Activated naive CD4-positive, alpha-beta T cell treated with Interleukin-2 at 50 U/mL for 16 hours (primary cell): ENCODE measurements at places on chromosomes 3 and 15.
A peak's percentile ranks its signal among the peaks of the same experiment; 100 is the strongest.

DNA sequence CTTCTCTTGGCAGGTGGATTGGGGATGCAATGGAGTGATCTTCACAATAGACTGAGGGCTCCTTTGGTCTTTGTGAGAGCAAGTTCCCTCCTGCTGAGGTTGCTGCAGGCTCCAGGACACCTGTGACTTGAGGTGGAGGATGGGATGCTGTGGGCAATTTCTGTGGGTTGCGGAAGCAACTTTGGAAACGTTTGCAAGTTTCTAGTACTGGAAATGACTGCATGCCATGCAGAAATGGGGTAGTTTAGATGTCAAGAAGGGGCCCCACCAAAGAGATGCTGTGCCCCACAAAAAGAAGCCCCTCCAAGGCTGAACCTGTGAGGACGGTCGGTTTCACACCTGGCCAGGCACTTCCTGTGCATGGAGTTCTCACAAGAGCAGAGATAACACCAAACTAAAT, 80.4 kb upstream of the XCR1 start:
- DNase-seq = no peak

- DNase-seq = no peak
Measured at GRCh38 chr15:80974914-80975313, 14.7 kb downstream of the MESD start.

GRCh38 chr15:59997070-59997701, 6.9 kb upstream of the FOXB1 start:
- peak; percentile 61 for DNase-seq

- no peak for DNase-seq
Measured at GRCh38 chr3:161230621-161231171, 9.6 kb downstream of the NMD3 start.

DNA sequence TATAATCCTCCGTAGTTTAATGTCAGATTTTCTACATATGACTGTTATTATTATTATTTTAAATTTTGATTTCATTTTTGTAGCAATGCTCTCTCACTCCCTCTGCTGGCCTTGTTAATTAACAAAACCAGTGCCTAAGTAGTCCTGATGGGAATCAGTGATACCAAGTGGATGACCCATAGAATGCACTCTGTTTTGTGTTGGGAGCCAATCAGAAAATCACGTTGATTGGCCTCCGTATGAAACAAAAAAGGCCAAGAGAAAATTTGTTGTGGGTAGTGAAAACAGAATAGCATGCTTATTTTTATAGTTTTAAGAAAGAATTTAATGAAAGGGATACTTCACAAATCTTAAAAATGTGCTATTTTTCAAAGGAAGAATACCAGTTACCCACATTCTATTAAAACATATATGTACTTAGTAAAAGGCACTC, 34.4 kb upstream of the MEIS2 start:
- DNase-seq = no peak

- DNase-seq = no peak
Measured at GRCh38 chr3:13518516-13518953, 30.4 kb upstream of the FBLN2 start.

GRCh38 chr3:39870706-39871105, 61.3 kb downstream of the MYRIP start:
- DNase-seq = no peak

GRCh38 chr3:195883160-195883559, 25.2 kb downstream of the TNK2 start:
- DNase-seq = no peak

- DNase-seq = peak; percentile 4
Measured at GRCh38 chr3:128950223-128950938, 43.5 kb downstream of the CFAP92 start.

DNA sequence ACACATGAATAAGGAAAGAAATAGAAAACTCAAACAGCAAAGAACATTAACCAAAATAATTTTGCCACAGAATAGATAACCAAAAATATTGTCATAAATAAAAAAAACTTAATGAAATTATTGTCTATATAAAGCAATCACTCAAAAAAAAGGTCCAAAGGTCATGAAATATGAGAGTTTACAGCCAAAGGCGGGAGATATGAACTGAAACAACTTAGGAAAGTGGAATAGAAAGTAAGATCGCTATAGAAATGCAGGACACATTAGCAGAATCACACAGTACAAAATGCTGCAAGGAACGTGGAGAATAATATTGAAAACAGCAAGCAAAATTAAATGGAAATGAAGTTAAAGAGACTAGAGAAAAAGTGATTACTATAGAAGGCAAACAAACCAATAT, 375.0 kb upstream of the ARHGEF26 start:
- no peak for DNase-seq

DNA sequence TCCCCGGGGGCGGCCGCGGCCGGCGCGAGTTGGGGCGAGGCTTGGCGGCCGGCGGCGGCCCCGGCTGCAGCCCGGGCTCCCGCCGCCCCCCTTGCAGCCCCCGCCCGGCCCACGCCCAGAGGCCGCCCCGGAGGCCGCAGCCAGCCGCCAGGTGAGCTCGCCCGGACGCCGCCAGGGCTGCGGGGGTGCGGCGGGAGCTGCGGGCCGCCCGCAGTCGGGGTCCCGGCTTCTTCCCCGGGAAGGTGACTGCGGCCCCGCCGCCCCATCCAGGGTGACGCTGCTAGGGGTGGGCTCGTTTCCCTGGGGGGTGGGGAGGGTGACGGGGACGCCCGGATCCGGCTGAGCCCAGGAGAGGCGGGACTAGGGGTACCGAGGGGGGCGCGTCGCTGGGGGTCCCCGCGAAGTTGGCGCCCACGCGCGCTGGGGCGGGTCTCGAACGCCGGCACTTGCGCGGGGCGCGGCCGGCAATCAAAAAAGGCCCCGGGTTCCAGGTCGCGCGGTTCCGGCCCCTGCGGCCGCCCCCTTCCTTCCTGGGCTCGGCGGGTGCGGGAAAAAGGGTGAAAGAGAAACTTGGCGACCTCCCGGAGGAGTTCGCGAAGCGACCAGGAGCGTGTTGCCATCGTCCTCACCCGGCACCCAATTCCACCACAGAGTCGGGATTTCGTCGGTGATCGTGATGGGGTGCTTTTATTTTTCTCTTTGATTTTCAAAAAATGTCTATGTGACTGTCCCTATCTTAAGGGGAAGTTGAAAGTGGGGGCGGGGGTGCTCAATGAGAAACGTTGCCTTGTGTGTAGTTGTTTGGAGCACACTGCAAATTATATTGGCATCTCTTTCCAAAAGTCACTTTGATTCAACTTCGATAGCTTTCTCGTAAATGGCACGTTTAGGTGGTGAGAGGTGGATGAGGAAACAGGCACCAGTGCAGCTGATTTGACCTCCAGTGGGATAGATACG, 619 bp downstream of the ATXN7 start:
- DNase-seq = peak; percentile 46

DNA sequence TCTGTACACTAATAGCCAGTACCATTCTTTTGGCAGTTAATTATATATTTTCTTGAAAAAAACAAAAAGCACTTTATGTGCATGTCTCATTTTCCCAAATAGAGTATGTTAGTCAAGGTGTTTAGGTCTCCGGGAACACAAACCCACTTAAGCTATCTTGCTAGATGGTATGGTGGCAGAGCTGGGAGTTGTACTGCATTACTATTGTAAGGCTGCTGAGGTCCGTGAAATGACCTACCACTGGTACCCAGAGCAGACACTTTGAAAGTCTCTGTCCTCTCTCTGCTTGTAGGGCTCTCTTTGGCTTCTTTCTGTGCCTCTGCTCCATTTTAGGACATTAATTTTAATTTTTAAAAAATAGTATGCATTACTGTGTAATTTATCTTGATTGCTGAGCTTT, 8.8 kb downstream of the TMOD3 start:
- no peak for DNase-seq

GRCh38 chr3:117512975-117513374, 803.4 kb downstream of the TUSC7 start:
- no peak for DNase-seq

GRCh38 chr3:43894176-43895049, 203.7 kb downstream of the ABHD5 start:
- peak; percentile 7 for DNase-seq

DNA sequence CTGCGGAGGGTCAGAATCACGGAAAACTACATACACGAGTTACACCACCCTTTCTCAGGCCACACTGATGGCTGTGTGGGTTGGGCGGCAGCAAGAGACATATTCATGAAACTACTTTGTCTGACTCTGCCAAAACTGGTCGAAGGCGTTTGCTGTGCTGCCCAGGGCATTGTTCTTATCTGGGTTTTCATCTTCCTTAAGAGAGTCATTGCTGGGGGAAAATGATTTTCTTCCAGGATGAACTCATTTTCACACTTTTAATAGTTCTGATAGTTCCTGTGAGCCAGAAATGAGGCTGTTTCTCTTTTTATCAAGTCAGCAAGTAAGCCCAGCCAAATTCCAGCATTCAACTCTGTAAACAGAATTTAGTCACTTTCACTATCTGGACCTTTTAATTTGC, 47.6 kb downstream of the TRIM71 start:
- no peak for DNase-seq

DNA sequence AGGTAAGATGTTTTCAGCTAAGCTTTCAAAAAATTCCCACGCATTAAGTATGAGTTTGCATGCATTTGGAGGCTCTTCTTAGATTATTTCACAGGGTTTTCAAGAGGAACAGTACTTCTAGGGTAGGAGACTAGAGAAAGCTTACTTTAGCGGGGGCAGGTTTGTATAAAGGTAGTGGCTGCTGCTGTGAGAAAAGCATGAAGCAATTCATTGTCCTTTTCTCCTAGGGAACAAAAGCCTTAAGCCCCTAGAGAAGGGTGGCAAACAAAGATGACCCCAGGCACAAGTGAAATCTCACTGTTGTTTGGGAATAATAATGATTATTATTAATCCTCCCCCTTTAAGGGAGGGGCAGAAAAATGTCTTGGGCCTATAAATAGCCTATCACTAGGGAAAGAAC, 310.7 kb downstream of the DIPK2A start:
- no peak for DNase-seq

GRCh38 chr3:194713299-194714136, 27.8 kb downstream of the FAM43A start:
- no peak for DNase-seq

DNA sequence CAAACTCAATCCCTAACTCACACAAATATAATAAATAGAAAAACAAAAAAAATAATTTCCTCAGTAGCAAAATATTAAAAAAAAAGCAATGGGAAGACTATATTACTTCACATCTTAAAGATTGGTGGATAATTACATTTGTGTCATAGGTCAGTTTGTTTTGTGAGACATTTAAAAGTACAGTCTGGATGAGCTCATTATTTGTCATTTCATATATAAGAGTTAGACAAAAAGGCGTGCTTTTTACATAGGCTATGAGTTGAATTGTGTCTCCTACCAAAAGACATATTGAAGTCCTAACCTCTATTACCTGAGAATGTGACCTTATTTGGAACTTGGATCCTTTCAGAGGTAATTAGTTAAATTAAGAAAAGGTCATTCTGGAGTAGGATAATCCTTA, 710.1 kb upstream of the CBLB start:
- no peak for DNase-seq

DNA sequence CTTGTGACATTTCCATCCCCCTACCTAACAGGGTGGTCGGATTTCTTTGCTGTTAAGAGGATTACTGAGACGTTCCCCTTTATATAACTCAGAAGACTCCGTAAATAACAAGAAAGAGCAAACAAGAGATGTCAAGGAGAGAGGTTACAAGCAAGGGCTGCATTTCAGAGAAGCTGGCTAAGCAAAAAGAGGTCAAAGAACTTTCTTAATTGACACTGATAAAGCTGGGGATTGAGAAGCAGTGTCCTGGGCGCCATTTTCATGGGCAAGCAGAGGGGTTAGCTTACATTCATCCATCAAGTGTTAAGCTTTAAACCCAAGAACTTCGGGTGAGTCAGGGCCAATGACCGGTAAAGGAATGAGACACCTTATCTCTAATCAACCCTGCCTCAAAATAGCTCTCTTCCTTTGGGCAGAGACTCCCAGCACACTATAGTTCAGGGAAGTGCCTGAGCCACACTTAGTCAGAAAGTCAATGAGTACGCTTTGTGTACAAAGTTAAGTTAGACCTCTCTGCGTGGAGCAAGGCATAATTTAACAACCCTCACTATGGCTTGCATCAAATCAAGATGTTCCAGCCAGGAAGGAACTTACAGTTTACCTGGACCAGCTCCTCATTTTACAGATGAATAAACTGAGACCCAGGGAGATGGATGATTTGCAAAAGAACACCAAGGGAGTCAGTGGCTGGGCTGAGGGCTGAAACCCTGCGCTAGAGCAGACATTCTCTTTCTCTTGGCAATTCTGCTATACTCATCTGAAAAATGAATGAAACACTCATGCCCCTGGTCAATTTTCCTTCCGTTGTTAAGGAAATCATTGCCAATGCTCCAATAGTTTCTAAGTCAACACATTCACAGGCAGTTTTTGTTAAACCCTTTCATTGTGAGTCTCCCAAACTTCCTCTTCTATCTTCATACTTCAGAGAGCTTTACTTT, 44.6 kb downstream of the CCNL1 start:
- DNase-seq = no peak

DNA sequence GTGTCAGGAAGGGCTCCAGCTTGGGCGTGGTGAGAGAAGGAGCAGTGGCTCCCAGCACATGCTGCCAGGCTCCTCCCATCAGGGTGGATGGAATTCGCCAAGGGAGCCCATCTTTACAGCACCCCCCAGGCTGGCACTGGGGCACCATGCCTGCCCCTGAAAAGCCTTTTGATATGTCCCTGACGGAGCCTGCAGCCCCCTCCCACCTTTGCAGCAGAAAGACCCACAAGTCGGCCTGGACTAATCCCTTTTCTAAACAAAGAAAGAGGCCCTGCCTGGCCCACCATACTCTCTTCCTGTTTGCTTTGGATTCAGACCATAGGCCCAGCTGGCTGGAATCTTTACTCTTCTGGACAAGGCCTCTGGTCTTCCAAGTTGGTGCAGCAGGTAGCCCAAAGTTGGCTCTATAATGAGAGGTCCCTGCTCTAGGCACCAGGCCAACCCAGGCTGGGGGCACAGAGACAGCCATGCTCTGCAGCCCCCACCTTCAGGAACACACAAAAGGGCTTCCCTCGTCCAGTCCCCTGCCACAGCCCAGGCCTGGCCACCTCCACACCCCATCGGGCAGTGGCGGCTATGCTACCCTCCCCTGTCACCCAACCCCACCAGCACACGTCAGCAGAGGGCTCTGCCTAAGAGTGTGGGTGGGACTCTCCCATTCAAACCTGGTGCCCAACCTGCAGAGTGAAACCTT, 5.4 kb downstream of the ANPEP start:
- no peak for DNase-seq
